PC-9 (cell line): ENCODE measurements at places on chromosomes 5 and 9. TPM values are rescaled to one million over a fixed set of nuclear protein-coding genes. Genes with fewer than 3 reads are reported as not detected.

Gene SPAG8
- 0.48 and 1.0 TPM in 2 replicates for total RNA-seq

Gene POLR3G
- total RNA-seq, result 3.9 and 4.4 TPM in 2 replicates

- H3K27me3 ChIP-seq, result no peaks in the 10 kb centered on the region
- H3K27ac ChIP-seq, result no peak overlapping the region
- H3K36me3 ChIP-seq, result no peaks in the 10 kb centered on the region
- H3K4me1 ChIP-seq, result peaks cover 9% of the 10 kb centered on the region; the same call in 1 of the 2 replicates
- DNase-seq, result peak; percentile 43
These were observed 13.7 kb upstream of the DAB2IP start for GRCh38 chr9:121637713-121638220.

- H3K4me3 ChIP-seq, result no peak overlapping the region
- no peak for DNase-seq
- H3K27ac ChIP-seq, result peak overlapping the region; percentile 95
These were observed 40.8 kb upstream of the GLRX start for GRCh38 chr5:95863383-95863757.

- H3K4me3 ChIP-seq, result no peak overlapping the region
- H3K36me3 ChIP-seq, result 0 out of 2 replicates have a peak, but pooled peaks cover 9% of the 10 kb centered on the region
- no peaks in the 10 kb centered on the region for H3K27me3 ChIP-seq
- peak; percentile 92 for DNase-seq
These were observed 46.6 kb downstream of the ANGPTL2 start for GRCh38 chr9:127075624-127076372.

- peaks cover 6% of the 10 kb centered on the region; the same call in 1 of the 2 replicates for H3K4me1 ChIP-seq
- no peaks in the 10 kb centered on the region for H3K36me3 ChIP-seq
- H3K4me3 ChIP-seq, result no peak overlapping the region
- no peak overlapping the region for H3K27ac ChIP-seq
- no peak for DNase-seq
These were observed 160.2 kb upstream of the LHFPL2 start for GRCh38 chr5:78808818-78809217.

DNA sequence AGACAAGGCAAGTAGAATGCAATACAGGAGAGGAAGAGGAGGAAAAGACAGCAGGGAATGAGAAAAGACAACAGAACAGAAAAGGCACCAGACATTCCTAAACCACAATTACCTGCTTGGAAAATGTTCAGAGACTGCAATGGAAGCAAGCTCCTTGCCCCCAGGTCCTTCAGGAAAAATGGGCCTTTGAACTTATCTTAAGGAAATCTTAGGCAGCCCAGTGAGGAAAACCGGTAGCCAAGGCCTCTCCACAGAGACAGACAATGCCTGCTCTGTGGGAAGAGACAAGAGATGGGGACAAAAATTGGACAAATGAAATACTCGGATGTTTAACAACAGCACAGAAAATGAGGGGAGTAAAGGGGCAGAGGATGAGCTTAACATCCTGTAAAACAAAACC lies 31.2 kb downstream of the HTR4 start:
- H3K4me1 ChIP-seq, result peaks cover 47% of the 10 kb centered on the region
- no peak overlapping the region for H3K4me3 ChIP-seq
- DNase-seq, result no peak
- no peaks in the 10 kb centered on the region for H3K27me3 ChIP-seq
- H3K36me3 ChIP-seq, result no peaks in the 10 kb centered on the region
- peak overlapping the region; percentile 27 for H3K27ac ChIP-seq

DNA sequence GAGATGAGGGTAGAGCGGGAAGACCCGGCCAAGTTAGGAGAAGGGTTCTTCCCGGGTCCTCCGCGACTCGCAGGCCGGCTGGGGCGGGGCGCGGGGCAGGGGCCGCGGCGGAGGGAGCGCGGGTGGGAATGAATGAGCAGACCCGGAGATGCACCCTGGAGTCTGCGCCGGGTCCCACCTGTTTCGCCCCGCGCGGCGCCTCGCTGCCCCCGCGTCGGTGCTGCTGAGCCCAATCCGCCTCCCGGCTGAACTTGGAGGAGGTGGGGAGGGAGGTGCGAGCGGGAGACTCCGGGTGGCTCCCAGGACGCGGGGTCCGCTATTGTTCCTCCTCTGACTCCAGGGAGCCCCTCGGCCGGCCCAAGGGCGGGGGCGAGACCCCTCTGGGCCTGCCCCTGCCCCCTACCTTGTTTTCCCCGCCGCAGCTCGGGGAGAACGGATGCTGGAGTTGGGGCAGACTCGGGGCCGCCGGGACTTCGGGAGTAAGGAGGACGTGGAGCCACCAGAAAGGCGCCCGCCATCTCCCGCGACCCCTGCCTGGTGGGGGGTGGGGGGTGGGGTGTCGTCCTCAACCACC lies 659 bp downstream of the RAI14 start:
- H3K27ac ChIP-seq, result peak overlapping the region; percentile 87
- H3K4me1 ChIP-seq, result peaks cover 52% of the 10 kb centered on the region

- DNase-seq, result peak; percentile 61
- H3K27me3 ChIP-seq, result no peaks in the 10 kb centered on the region
- peak overlapping the region; percentile 88 for H3K27ac ChIP-seq
- H3K4me1 ChIP-seq, result peaks cover 26% of the 10 kb centered on the region
- peak overlapping the region; percentile 84 for H3K4me3 ChIP-seq
- no peaks in the 10 kb centered on the region; the same call in 1 of the 2 replicates for H3K36me3 ChIP-seq
These were observed 724 bp downstream of the TCERG1 start for GRCh38 chr5:146447734-146448380.

GRCh38 chr5:54518146-54518817 lies 723 bp downstream of the SNX18 start:
- no peak for DNase-seq
- peaks cover 48% of the 10 kb centered on the region for H3K4me1 ChIP-seq
- H3K27ac ChIP-seq, result peak overlapping the region; percentile 31; the same call in 1 of the 2 replicates
- H3K36me3 ChIP-seq, result 0 out of 2 replicates have a peak, but pooled peaks cover 5% of the 10 kb centered on the region

DNA sequence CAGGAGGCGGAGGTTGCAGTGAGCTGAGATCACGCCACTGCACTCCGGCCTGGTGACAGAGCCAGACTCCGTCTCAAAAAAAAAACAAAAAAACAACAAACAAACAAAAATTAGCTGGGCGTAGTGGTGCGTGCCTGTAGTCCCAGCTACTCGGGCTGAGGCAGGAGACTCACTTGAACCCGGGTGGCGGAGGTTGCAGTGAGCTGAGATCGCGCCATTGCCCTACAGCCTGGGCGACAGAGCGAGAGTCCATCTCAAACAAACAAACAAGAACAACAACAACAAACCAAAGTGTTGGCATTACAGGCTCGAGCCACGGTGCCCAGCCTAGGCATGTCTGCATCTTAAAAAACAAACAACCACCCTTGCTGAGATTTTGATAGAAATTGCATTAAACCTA lies 12.2 kb downstream of the RNF44 start:
- DNase-seq, result no peak
- H3K27ac ChIP-seq, result no peak overlapping the region
- H3K36me3 ChIP-seq, result no peaks in the 10 kb centered on the region
- no peaks in the 10 kb centered on the region for H3K4me1 ChIP-seq
- no peaks in the 10 kb centered on the region for H3K27me3 ChIP-seq
